ENCODE measurements at places on chromosomes 12 and 14.
A peak's percentile ranks its signal among the peaks of the same experiment; 100 is the strongest.

- no peak for DNase-seq
Measured at GRCh38 chr12:15584366-15585041, 204.7 kb downstream of the EPS8 start.

DNA sequence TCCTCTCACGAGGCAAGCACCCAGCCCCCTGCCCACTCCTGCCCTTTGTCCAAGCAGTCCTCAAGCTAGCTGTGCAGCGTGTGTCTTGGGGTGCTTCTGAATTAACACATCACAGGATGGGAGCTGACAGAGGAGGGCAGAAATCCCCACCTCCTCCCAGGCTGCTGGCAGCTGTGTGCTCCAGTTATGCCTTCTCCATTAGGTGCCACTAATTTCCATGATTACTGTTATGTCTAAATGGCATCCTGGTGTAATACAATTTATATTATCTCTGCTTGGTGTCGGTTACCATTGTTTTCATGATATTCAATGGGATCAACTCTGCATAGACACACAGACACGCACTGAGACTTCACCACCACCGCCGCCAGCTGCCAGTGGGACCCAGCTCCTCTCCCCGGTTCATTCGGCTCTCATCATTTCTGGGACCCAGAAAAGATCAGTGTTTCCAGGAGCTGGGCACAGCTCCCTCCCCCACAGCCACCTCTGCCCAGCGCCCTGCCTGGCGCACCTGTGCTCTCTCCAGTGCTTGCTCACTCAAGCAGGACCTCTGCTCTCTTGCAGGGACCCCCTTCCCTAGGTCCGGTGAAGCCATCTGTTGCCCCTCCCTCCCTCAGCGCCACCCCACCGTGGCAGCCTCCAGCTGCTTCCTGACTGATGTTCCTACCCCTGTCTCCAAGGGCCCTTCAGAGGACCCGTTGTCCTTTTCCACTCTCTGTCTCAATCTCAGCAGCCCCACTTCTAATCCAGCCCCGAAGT, 167.5 kb upstream of the FKBP4 start:
- DNase-seq, result no peak

DNA sequence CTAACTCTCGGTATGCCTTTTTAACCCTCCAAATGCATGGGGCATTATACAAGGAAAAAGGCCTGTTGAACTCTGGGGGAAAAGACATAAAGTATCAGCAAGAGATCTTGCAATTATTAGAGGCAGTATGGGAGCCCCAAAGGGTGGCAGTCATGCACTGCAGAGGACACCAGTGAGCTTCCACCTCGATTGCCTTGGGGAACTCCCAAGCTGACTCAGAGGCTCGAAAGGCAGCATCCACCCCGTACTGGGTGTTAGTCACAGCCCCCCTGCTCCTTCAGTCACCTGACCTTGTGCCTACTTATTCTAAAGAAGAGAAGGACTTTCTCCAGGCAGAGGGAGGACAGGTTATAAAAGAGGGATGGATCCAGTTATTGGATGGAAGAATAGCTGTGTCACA, 781.4 kb upstream of the TMEM132C start:
- DNase-seq, result no peak

DNA sequence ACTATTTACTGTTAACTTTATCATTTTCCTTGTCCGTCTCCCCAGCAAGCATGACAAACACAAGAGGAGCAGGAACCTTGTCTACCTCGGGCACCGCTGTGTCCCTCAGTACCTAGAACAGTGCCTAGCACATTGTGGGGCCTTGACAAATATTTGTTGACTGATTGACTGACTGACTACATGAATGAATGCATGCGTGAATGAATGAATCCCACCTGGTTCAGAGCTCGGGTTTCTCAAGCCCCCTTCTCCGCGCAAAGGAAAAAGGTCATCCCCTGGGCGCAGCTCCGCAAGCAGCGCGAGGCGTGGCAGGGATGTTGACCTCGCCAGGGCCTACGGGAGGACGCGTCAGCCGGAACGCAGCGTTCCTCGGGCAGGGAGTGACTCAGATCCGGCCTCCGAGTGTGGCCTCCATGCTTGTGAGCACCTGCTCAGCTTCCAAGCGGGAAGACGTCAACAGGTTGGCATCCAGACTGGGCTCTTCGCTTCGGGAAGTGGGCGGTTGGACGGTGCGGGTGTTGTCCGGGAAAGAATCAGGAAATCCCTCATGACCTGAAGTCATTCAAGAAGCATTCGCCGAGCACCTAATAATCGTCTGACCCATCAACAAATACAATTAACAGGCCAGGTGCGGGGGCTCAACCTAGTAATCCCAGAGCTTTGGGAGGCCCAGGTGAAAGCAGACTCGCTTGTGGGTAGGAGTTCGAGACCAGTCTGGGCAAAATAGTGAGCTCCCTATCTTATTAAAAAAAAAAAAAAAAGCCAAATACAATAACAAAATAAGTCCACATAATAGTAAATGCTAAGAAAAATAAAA, 13.9 kb upstream of the UBC start:
- DNase-seq, result no peak

- no peak for DNase-seq
Measured at GRCh38 chr12:92445253-92446082, 257.3 kb upstream of the PLEKHG7 start.

DNA sequence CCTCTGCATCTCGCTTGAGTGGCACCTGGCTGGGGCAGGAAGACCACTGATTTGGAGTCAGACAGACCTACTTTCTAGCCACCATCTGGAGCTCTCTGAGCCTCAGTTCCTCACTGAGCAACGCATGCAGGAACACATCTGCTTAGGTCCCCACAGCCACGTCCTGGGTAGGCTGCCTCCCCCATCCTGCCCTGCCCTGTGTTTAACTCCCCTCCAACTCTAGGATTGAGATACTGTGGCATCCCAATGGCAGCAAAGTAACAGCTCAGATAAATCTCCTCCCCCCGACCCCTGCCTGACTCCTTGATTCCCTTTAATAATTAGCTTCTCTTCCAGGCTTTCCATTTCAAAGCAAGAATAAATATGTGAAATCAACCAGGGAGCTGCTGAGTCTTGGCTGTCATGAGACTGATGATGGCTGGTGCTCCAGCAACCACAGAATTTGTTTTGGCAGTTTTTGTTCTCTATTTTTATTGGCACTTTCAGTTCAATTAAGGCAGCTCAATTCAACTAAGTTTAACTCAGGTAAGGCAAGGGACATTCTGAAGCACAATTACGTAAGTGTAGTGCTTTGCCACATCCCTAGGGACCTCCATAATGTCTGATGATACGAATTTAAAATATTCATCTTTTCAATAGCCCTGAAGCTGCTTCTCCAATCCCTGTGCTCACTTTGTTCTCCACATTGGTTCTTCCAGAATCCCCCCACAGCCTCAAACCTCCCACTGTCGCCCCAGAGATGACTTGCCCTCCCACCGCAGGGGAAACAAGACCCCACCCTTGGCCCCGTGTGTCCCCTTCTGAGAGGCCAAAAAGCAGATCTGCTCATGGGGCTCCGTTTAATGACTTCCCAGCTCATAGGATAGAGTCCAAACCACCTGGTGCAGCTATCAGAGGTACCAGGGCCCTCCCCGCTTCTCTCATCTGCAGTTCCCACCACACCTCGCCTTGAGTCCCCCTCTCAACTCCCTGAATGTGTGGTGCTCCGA, 58.2 kb downstream of the ESR2 start:
- peak; percentile 8 for DNase-seq
